ENCODE measurements at places on chromosomes 6 and 20.

DNA sequence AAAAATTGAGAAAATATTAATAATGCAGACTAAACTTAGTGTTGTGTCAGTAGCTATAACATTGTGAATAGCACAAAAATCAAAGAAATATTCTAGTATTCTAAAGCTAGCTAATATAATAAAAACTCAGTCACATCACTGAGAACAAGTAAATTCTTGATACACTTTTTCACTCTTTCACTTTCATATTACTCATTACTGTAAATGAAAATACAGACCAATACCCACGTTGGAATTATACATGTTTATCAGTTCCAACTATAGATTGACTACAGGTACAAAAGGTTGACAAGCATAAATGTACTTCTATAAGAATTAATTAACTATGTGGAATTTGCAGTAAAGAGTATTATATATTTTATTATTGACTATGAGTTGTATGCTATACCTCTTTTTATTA is 1043.4 kb upstream of the FLRT3 start:
- no peak for DNase-seq

- no peak for DNase-seq
Measured at GRCh38 chr6:159966981-159967380, 1.9 kb upstream of the IGF2R start.

DNA sequence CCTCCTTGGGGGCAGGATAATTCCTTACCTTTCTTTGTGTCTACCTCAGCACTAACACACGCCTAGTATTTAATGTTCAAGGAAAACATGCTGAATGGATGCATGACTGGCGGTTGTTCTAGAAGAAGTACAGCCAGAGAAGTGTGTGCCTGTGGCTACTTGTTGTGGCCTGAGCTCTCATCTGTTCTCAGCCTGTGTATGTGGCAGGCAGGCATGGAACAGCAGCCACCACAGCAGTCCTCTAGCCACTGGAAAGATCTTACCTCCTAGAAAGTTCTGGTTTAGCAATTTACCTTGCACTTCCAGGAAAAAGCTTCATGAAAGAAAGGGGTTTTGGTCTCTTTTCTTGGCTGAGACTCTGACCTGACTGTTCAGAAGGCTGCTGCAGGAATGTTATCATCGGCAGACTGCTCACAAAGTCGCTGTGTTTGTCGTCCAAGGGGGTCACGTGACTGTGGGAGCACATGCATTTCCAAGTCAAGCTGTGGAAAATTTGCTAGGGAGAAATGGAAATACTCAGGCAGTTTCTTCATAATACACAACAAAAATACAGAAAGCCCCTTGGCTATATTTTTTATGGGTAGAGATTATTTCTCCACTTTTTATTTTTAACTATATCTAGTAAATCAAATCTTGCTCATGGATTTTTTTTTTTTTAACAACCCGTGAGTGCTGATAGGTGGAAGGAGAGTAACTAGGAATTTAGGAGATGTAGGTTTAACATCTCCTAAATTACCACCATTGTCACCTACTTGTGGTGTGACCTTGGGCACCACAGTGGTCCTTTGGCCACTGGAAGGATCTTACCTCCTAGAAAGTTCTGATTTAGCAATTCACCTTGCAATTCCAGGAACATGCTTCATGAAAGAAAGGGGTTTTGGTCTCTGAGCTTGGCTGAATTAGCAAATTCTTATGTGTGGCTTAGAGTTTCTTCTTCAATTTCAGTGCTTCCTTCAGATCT is 110.8 kb upstream of the GPR6 start:
- DNase-seq: no peak

DNA sequence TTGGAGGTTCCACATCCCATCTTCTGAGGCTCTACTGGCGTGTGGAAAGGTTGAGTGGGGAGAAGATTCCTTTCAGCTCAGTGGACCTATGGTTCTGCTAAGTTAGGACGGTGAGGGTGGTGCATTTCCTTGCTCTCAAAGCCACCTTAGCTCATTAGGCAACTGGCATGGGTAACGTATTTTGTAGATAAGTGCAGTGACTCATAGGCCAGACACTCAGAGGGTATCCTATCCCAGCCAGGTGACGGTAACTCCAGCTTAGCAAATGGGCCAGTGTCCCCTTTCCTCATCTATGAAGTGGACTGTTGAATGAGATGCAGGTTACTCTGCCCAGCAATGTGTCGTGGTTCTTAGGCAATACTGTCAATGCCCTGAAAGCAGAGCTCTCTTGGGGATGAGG is 3.7 kb downstream of the RPS6KA2 start:
- no peak for DNase-seq

DNA sequence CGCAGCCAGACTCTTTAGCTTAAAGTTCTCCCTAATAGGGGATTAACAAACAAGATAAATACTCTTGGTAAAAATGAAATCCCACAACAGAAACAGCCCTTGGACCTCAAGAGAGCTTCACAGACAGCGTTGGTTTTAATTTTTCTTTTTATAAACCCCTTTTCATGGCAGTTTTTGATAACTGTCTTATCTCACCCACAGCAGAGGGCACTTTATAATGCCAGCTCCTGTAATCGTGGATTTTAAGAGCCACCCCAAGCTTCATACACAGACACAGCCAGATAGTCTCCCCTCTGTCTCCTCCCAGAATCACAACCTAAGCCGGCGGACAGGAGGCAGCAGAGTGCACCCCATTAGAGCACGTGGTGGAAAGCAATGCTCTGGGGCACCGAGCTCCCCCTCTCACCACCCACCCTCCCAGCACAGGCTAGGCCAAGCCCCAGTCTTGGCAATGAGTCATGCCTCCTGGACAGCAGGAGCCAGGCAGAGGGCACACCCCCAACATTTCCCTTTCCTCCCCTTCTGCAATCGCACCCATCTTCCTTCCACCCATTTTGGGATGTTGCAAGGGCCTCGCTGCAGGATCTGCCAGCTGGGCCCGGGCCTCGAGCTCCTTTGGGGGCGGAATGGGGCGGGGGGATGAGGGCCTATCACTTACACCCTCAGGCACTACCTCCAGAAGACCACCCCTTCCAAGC is 2.4 kb downstream of the JAG1 start:
- no peak for DNase-seq

GRCh38 chr6:19472850-19473249 is 364.3 kb upstream of the ID4 start:
- no peak for DNase-seq

- DNase-seq: no peak
Measured at GRCh38 chr6:43284991-43285781, 12.9 kb upstream of the SLC22A7 start.

DNA sequence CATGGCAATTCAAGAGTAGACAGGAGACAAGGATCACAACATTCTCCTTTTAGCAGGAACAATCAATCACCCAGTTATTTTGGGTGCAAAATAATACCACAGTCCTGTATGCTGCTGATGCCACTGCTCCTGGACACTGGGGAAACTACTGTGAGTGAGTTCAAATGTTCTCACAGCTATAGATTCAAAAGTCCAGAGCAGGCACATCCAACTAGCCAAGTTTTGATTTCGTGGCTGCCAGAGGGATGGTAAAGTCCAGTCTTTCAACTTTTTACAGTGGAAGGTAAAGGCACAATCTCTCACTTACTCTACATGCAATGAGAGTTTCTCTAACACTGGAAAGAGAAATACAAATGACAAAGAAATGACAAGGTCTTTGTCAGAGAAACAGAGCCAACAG is 26.9 kb upstream of the TSHZ2 start:
- DNase-seq: no peak

GRCh38 chr6:1775441-1775840 is 165.7 kb downstream of the FOXC1 start:
- no peak for DNase-seq

GRCh38 chr6:134196568-134197193 is 121.2 kb downstream of the SGK1 start:
- no peak for DNase-seq

DNA sequence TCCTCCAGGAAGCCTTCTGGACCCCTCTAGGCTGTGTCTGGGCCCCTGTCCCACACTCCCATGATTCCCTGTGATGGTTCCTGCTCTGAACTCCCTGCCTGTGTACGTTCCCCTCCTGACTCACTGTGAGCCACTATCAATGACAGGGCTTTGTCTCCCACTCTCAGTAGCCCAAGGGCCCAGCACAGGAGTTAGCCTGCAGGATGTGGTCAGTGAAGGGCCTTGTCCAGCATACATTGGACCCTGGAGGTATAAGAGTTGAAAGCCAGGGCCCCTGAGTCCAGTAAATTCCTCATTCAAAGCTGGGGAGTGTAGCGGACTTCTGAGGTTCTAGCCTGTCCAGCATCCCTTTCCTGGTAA is 19.0 kb downstream of the ZBP1 start:
- DNase-seq: no peak

DNA sequence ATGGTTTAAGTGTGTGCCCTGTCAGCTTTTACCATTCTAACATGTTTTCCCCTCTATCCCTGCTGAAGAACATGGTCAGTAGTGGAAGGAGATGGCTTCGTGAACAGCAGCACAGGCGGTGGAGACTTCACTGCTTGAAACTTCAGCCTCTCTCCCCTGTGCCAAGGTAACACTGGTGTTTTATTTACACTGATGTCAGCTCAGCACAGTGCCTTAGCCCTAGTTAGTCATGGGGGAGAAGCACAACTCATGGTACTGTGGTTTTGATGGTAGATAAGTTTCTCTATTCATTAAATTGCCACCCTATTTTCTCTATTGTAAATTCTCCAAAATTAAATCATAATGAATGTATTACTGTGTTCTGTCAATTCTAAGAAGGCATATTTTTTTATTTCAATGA is 56.6 kb downstream of the MTHFD1L start:
- no peak for DNase-seq

DNA sequence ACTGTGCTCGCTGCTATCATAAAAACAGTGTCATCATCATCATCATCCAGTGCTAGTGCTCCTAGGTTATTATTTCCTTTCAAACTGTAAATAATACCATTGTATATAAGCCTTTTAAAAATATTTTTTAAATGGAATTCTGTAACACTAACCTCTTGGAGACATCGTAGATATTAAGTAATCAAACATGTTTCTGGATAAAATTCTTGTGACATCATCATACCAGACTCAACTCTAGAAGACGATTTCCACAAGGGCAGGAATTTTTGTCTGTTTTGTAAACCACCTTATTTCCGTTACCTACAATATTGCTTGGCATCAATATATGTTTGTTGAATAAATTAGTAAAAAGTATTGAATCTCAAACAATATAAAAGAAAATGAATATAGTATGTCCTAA is 40.4 kb downstream of the EPB41L2 start:
- no peak for DNase-seq

- DNase-seq: no peak
Measured at GRCh38 chr20:50405915-50406609, 104.1 kb upstream of the PTPN1 start.

- no peak for DNase-seq
Measured at GRCh38 chr20:53652090-53652858, 58.6 kb upstream of the ZNF217 start.

- no peak for DNase-seq
Measured at GRCh38 chr20:13392391-13392790, 171.3 kb downstream of the ISM1 start.

GRCh38 chr20:54368570-54368969 is 106.8 kb upstream of the DOK5 start:
- DNase-seq: no peak

GRCh38 chr6:165223101-165223500 is 86.3 kb downstream of the C6orf118 start:
- no peak for DNase-seq

DNA sequence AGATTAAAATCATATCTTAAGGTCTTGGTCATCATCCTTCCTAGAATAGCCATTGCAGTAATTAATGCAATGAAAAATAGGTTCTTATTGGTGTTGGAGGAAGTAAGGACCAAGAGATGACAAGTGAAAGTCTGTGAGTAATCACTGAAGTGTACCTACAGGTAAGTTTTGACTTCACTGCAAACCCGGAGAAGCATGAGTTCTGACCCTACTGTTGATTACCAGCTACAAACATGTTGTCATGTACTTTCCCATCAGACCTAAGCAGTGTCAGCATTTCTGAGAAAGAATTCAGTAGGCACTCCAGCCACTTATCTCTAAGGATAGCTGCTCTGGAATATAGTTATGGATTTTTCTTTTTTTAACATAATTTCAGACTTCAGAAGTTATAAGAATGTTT is 280.9 kb downstream of the ZFAND3 start:
- DNase-seq: no peak

- no peak for DNase-seq
Measured at GRCh38 chr6:106119546-106119945, 33.4 kb downstream of the PRDM1 start.

GRCh38 chr6:168318579-168319278 is 848 bp downstream of the DACT2 start:
- DNase-seq: no peak

DNA sequence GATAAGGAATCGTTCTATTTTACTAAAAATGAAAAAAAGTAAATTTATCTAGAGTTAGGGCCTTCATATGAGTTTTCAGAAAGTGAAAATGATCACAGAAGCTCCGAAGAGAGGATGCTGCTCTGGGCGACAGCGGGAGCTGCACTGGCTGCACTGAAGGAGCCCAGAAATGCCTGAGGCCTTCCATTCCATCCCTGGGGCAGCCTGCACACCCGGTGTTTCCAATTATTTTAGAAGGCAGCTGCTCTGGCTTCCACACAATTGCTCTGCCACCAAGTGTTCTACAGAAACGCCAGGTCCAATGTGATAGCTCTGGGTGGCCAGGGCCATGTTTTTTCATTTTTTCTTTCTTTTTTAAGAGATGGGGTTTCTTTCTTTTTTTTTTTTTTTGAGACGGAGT is 3.6 kb downstream of the DTNBP1 start:
- no peak for DNase-seq

DNA sequence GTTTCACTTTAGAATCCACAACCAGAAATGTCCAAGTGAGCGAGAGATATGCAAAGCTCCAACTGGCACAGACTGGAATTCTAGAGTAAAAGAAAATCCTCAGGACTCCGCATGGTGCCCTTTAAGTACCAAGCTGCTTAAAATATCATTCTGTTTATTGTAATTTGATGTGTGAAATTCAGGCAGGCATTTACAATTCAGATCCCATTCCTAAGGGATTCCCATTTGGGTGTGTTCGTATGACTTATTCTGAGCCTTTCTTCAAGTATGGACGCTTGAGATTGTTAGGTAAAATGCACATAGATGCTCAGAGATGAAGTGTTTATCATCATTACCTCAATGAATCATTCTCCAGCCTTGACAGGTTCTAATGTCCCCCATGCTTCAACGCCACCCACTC is 99.3 kb upstream of the EEF1E1 start:
- DNase-seq: no peak

- DNase-seq: peak; percentile 5
Measured at GRCh38 chr6:1381481-1382330, 7.7 kb upstream of the FOXF2 start.

All from stimulated activated CD4-positive, alpha-beta T cell treated with anti-CD3 and anti-CD28 coated beads, TNF-alpha, amount 100 ng/mL, for 4 hours (primary cell).